CD8-positive, alpha-beta memory T cell (primary cell): ENCODE measurements at places on chromosomes 16 and 17. TPM values are rescaled to one million over a fixed set of nuclear protein-coding genes. Genes with fewer than 3 reads are reported as not detected.

OTOP3 gene
- not detected for polyA plus RNA-seq

IGFBP4 gene
- polyA plus RNA-seq, result 21.4 TPM

TBC1D3L gene
- polyA plus RNA-seq, result 1.6 TPM

ABAT gene
- polyA plus RNA-seq, result 3.0 TPM

MVD gene
- polyA plus RNA-seq, result 25.6 TPM

QPRT gene
- 0.74 TPM for polyA plus RNA-seq

CWC25 gene
- 11.5 TPM for polyA plus RNA-seq
